ENCODE measurements at places on chromosomes 11 and 22.
A peak's percentile ranks its signal among the peaks of the same experiment; 100 is the strongest.

GRCh38 chr11:9982127-9982795 lies 311.8 kb downstream of the SBF2 start:
- DNase-seq: no peak

- DNase-seq: no peak
Measured at GRCh38 chr11:13947379-13947778, 15.1 kb upstream of the SPON1 start.

GRCh38 chr22:17446698-17447097 lies 77.4 kb downstream of the CECR2 start:
- DNase-seq: no peak

DNA sequence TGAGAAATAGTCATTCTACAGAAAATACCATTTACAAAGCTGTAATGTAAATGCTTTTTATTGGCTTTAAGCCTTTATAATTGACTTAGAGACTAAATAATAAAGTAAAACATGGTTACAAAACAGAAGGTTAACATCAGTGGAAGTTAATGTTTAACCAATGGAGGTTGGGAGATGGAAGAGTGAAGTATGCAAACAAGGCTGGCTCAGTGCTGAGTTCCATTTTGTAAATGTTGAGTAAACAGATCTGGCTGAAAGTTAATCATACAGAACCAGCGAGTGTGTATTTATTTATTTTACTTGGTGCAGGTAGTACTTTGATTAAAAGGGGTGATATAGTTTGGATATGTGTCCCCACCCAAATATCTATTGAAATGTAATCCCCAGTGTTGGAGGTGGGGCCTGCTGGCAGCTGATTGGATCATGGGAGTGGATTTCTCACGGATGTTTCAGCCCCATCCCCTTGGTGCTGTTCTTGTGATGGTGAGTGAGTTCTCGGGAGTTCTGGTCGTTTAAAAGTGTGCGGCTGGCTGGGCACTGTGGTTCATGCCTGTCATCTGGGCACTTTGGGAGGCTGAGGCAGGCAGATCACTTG lies 827.4 kb downstream of the OPCML start:
- no peak for DNase-seq

GRCh38 chr22:36758792-36759271 lies 17.1 kb downstream of the IFT27 start:
- no peak for DNase-seq

DNA sequence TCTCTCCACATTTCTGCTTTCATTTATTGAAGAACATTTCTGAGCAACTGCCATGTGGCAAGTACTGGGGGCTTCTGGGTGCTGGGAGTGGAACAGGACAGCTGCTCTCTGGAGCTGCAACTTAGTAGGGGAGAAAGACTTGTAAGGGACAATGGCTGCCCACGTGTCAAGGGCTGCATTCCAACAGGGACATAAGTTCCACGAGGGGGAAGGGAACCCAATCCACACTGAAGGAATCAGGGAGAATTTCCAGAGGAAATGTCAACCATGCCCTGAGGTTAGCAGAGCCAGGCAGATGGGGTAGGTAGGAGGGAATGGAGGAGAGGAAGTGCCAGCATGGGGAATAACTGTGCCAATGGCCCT lies 1.7 kb downstream of the MAPK8IP2 start:
- no peak for DNase-seq

- peak; percentile 66 for DNase-seq
Measured at GRCh38 chr11:57567515-57568329, at the start of gene UBE2L6. Gene UBE2L6 (minus strand): TSS chr11:57567672. CDS start chr11:57567611, 61 bp downstream.

- DNase-seq: no peak
Measured at GRCh38 chr11:116828632-116829524, 829 bp upstream of the APOC3 start.

DNA sequence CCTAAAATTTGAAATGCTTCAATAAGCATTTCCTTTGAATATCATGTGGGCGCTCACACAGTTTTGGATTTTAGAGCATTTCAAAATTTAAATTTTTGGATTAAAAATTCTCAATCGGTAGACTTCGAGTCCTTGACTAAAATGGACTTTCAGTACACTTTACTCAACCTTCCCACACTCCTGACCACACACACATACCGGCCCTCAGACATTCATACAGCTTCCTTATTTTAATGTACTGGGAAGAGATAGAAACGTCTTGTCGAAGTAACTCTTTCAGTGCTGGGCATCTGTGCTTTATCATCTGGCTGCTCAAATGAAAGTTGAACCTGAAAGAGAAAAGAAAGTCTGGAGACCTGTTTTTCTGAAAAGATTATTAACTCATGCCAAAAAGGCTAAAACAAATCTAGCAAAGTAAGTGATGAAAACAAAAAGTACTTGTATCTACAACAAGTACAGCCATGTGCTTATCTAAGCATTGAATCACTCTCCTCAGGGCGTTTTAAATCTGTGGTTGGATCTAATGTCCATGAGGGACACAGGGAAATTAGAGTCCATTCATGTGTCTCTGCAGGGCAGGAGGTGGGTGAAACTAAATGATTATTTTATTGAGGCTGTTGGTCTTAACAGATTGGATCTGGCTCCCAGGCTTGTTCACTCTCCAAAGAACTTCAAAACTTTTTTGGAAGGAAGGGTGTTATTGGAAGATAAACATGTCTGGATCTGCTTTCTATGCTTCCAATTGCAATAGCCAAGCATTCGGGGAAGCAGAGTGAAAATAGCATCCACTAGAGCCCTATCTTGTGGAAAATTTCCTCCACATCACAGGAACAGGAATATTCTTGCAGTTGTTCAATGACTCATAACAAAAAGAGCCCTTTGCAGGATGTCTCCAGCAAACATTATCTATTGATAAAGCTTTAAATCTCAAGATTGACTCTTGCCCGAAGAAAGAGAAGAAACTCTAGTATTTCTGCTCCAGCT lies 47.0 kb downstream of the CARD18 start:
- no peak for DNase-seq

GRCh38 chr11:68013611-68014156 lies 3.6 kb downstream of the ALDH3B1 start:
- DNase-seq: no peak

- DNase-seq: no peak
Measured at GRCh38 chr11:126293726-126294125, 10.1 kb upstream of the DCPS start.

- no peak for DNase-seq
Measured at GRCh38 chr22:40511604-40512003, 124.9 kb downstream of the MRTFA start.

- no peak for DNase-seq
Measured at GRCh38 chr11:112226831-112227401, 688 bp downstream of the PTS start.

DNA sequence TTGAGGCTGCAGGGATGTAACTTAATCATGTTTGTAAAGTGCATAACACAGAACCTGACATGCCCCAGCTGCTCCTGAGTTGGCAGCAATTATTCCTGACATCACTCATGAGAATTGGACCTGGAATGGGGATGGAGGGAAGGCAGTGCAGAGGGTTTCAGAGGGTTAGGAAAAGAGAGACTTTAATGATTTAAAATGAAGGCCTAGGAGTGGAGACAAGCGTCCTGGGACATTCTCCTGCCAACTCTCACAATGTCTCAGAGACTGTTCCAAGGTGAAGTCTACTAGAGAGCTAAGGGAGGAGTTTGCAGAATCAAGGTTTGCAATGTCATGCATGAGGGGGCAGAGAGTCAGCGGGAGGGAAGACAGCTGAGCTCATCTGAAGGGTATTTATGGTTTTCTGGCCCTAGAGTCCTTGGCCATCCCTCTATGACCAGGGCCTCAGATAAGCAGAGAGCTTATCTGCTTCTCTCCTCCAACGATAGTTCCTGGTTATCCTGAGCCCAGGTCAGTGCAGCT lies 36.9 kb downstream of the GGTLC2 start:
- no peak for DNase-seq

DNA sequence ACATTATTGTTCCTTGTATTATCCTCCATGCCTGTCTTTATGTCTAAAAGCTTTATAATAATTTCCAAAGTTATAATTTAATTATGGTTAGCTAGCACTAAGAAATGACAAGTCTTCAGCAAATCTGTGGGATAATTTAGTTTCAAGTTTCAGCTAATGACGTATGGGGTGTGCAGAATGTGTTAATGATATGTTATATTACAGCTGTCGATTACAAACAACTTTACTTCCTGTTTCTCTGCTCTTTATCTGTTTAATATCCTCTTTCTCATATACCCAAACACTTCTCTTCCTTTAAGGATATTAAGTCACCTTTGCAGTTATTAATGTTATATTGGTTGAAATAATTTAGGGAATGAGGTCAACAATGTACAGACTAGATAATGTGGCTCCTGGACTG lies 161.8 kb downstream of the CASP12 start:
- no peak for DNase-seq

DNA sequence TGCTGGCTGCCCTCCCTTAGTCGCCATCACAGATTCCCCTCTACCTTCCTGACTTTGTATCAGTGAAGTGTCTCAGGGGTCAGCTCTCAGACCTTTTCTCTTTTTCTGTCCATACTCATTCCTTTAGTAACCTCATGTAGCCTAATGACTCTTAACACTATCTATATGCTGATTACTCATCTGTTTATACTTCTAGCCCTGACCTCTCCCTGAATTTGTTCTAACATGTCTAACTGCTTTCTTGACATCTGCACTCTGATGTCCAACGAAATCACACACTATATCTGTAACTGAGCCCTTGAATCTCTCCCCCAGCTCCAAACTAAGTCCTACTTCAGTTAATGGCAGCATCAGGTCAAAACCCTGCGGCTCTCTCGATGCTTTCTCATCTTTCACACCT lies 135.8 kb upstream of the TIMP3 start:
- no peak for DNase-seq

- no peak for DNase-seq
Measured at GRCh38 chr11:107696140-107696539, 15.7 kb downstream of the SLN start.

- no peak for DNase-seq
Measured at GRCh38 chr11:123973816-123974215, 3.8 kb downstream of the OR10S1 start.

Data from stimulated activated CD4-positive, alpha-beta T cell treated with anti-CD3 and anti-CD28 coated beads, Interleukin-12 subunit alpha, Interleukin-12 subunit beta, amount 100 ng/mL, for 4 hours (primary cell).